Calu3 (cell line): ENCODE measurements at places on chromosomes 11 and 22. TPM values are rescaled to one million over a fixed set of nuclear protein-coding genes. Genes with fewer than 3 reads are reported as not detected.

The OR2AG2 gene
- total RNA-seq: not detected in 2 replicates

The GPHA2 gene
- not detected in 2 replicates for total RNA-seq

The PANX2 gene
- 1.6 and 2.0 TPM in 2 replicates for total RNA-seq

GRCh38 chr11:6377902-6378639 lies 12.2 kb upstream of the SMPD1 start:
- H3K27ac ChIP-seq: no peak overlapping the region
- H3K4me3 ChIP-seq: no peak overlapping the region
- H3K36me3 ChIP-seq: no peaks in the 10 kb centered on the region
- DNase-seq: no peak
- H3K27me3 ChIP-seq: peaks cover 28% of the 10 kb centered on the region

DNA sequence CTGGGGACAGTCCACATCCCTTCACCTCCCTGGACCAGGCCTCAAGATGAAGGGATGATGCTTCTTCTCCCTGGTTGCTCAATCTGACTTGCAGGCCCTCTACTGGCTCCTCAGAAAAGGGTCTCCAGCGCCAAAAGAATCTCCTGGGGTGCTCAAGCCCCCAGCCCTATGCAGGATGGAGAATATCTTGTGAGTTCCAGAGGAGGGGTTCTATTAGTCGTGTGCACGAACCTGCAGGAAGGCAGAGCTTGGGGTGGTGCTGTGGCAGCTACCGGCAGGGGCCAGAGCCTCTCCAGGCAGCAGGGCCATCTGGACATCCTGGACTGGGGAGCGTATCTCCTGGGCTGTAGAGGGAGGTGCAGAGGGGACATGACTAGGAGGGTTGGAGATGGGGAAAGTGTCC lies 1339.5 kb downstream of the BRD1 start:
- no peak overlapping the region for H3K4me3 ChIP-seq
- H3K4me1 ChIP-seq: no peaks in the 10 kb centered on the region
- no peak for DNase-seq
- no peaks in the 10 kb centered on the region for H3K27me3 ChIP-seq

DNA sequence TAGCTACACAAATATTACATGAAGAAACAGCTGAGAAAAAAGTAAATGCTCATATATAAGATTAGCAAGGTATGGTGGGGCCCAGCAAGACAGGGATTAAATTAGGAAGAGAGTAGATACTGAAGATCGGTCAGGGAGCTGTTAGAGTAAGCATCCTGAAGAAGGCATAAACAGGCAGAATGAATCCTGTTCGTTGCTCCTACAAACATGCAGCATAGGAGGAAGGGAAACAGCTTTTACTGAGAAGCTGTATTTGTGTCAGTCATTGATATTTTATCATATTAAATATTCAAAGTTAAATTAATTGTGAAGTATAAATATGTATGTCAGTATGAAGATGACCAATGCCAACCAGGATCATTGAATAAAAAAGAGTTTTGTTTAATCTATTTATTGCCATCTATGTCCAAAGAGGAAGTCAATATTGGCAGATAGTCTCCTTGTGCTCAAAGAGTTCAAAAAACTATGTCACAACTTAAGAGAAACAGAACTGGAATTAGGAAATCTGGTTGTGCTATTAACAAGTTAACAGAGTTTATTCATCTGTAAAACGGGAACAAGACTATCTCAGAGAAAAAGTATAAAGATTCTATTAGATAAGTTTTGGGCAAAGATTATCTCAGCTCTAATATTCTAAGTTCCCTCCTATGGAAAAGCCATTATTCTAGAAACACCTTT lies 255.2 kb downstream of the GRM5 start:
- no peaks in the 10 kb centered on the region for H3K27me3 ChIP-seq
- H3K36me3 ChIP-seq: no peaks in the 10 kb centered on the region
- no peak overlapping the region for H3K4me3 ChIP-seq
- no peak for DNase-seq

- H3K27ac ChIP-seq: no peak overlapping the region
- H3K27me3 ChIP-seq: peaks cover 34% of the 10 kb centered on the region
- peaks cover 5% of the 10 kb centered on the region for H3K36me3 ChIP-seq
- H3K4me1 ChIP-seq: peaks cover 6% of the 10 kb centered on the region
- DNase-seq: no peak
Measured at GRCh38 chr22:46001046-46001425, 24.1 kb upstream of the WNT7B start.

- no peak overlapping the region for H3K27ac ChIP-seq
- no peaks in the 10 kb centered on the region for H3K4me1 ChIP-seq
- H3K27me3 ChIP-seq: peaks cover 87% of the 10 kb centered on the region
- no peaks in the 10 kb centered on the region for H3K36me3 ChIP-seq
- H3K4me3 ChIP-seq: no peak overlapping the region
Measured at GRCh38 chr22:22196018-22196533, 48.5 kb upstream of the VPREB1 start.

DNA sequence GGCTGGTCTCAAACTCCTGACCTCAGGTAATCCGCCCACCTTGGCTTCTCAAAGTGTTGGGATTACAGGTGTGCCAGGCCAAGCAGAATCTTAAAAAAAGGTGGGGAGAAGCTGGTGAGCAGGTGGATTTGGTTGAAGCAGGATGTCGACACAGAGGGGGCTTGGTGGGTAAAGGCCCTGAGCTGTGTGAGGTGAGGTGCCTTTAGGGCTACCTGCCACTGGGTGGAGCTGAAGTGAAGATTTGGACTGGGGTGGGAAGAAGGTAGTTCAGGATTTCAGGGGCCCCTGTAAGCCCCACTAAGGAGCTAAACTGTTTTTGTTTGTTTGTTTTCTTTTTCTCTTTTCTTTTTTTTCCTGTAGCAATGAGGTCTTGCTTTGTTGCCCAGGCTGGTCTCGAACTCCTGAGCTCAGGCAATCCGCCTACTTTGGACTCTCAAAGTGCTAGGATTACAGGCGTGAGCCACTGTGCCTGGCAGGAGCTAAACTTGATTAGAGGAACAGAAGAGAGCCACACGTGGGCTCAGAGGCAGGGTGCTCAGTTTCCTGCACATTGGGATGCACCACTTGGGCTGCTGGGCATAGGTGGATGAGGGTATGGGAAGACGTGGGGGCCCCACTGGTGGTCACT lies 6.0 kb downstream of the P2RX6 start:
- no peaks in the 10 kb centered on the region for H3K4me1 ChIP-seq
- H3K4me3 ChIP-seq: no peak overlapping the region
- DNase-seq: no peak
- peaks cover 4% of the 10 kb centered on the region for H3K36me3 ChIP-seq

GRCh38 chr11:47948137-47948536 lies 32.2 kb upstream of the PTPRJ start:
- H3K27me3 ChIP-seq: no peaks in the 10 kb centered on the region
- no peak overlapping the region for H3K27ac ChIP-seq
- peaks cover 17% of the 10 kb centered on the region for H3K36me3 ChIP-seq
- no peak for DNase-seq
- peaks cover 54% of the 10 kb centered on the region for H3K4me1 ChIP-seq

- DNase-seq: no peak
- H3K36me3 ChIP-seq: no peaks in the 10 kb centered on the region
- H3K4me1 ChIP-seq: no peaks in the 10 kb centered on the region
- no peak overlapping the region for H3K4me3 ChIP-seq
- peaks cover 22% of the 10 kb centered on the region for H3K27me3 ChIP-seq
Measured at GRCh38 chr11:58745705-58746364, 14.1 kb upstream of the GLYAT start.

GRCh38 chr22:30825711-30826505 lies 131.2 kb downstream of the OSBP2 start:
- H3K27me3 ChIP-seq: peaks cover 41% of the 10 kb centered on the region
- no peak overlapping the region for H3K4me3 ChIP-seq
- peaks cover 5% of the 10 kb centered on the region for H3K36me3 ChIP-seq
- DNase-seq: no peak
